Smooth muscle cell of the brain vasculature (primary cell): ENCODE measurements at places on chromosomes 7 and 10.

DNA sequence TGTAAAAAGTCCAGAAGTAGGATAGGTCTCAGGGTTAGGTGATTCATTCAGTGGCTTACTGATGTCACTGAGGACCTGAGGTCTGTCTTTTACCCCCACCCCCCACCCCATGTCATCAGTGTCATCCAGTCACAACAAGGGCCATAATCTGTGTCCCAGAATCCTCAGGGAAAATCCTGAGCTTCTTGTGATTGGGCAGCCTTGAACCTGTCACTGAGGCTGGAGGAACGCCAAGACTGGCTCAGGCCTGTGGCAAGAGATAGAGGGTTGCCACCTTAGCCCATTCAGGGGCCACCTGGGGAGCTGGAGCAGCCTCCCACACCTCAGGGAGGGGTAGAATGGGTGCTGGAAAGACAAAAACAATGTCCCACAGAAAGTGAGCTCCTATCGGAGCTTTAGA is 29.7 kb downstream of the NUB1 start:
- no peak for DNase-seq

DNA sequence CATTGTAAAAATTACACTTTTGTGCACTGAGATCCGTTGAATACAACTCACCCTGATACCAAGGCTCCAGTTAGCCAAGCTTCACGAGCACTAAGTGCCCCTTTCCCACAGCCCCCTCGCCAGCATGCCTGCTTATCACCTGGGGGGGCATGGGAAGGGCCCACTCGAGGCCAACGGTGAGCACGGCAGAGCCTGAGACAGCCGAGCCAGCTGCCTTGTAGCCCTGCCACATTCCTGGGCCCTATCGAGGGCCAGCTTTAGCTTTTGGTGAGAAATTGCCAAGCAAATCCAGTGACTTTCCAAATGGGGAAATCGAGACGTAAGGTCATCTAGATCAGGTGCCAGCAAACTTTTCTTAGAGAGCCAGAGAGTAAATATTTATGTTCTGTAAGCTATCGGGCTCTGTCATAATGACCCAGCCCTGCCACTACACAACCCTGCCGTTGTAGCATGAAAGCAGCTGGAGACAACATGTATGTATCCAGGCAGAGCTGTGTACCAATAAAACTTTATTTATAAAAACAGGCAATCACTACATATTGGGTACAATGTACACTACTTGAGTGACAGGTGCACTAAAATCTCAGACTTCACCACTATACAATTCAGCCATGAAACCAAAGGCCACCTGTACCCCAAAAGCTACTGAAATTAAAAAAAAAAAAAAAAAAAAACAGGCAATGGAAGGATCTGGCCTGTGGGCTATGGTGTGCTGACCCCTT is 83.6 kb downstream of the FAM53B start:
- DNase-seq, result no peak

- DNase-seq, result no peak
Measured at GRCh38 chr7:100506356-100506923, 22.7 kb downstream of the NYAP1 start.

- DNase-seq, result no peak
Measured at GRCh38 chr10:62858364-62858763, 42.2 kb upstream of the EGR2 start.

GRCh38 chr7:9709216-9709615 is 1264.5 kb upstream of the PHF14 start:
- no peak for DNase-seq

- no peak for DNase-seq
Measured at GRCh38 chr10:35921866-35922350, 279.8 kb upstream of the FZD8 start.

DNA sequence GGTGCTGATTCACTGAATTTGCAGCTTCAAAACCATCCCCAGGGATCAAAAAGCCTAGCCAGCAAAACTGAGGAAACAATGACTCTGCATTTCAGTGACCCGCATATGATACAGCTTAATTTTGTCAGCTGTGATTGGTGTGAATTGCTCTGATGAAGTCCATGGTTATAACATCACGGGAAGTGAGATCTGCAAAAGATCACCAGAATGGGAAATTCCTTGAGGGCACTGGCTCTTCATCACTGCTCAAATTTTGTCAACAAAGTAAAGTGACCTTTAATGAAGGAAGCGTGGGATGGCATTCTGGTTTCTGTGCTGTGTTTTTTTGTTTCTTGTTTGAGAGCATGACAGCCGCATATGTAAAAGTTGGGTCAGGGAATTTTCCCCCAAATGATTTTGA is 745.9 kb downstream of the GATA3 start:
- DNase-seq, result no peak

- DNase-seq, result no peak
Measured at GRCh38 chr10:69358148-69358795, 58.4 kb downstream of the TACR2 start.

DNA sequence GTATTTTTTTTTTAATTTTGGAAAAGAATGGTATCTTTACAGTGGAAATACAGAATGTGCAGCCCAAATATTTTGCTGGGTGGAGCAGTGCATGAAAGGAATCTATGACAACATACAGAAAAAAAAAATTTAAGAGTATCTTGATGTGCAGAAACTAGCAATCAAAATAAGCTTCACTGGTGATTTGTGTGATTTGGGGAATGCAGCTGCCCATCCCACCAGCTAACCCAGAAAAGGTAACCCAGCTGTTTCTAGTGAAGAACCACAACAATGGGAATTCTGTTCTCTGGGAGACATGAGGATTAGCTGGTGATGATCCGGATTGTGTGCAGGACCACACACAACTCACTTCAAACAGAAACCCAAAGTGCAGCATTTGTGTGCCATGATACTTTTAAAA is 375.5 kb downstream of the SEMA3D start:
- DNase-seq, result no peak

DNA sequence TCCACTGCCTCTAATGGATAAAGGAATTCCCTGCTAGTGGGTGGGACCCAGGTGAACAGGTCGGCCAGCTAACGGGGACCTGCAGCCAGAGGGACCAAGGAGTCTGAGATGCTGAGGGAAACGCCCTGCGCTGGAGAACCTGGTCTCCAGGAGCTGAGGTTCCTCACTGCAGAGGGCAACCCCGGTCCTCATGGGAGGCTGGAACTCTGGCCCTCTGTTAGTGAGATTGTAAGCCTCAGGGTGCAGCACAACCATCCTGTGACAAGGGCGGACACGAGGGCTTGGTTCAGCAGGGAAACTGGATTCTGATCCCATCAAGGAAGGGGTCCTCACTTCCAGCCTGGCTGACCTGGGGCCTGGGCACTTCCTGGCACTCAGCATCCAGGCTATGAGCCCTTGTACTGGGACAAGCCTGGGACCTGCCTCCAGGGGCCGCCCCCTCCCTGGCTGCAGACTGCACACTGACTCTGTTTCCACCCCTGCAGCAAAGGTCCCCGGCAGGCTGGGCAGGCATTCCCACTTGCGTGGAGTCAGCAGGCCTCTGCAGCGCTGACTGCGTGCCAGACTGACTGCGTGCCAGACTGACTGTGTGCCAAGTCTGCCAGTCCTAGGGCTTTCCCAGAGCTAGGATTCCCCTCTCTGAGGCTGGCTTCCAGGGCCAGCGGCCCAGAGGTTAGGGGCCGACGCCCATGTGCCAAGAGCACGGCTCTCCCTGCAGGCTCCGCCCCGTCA is 143.2 kb downstream of the MAPK8 start:
- DNase-seq, result no peak

DNA sequence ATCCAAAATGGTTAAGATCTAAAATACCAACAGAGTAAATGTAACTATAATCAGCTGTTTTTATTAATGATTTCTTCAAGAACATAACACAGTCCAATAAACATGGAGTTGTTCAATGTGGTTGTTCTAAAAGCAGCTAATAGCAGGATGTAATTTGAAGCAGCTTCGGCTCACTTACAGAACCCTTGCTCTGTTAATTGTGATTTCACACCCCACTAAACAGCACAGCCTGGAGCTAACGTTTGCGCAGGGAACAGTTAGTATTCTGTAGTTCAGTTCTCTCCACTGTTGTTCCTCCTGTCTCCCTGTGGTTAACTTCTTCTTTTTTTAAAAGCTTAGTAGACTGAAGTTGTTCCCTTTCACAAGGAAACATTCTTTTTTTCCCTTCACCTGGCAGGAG is 104.0 kb downstream of the GRM3 start:
- DNase-seq, result no peak

DNA sequence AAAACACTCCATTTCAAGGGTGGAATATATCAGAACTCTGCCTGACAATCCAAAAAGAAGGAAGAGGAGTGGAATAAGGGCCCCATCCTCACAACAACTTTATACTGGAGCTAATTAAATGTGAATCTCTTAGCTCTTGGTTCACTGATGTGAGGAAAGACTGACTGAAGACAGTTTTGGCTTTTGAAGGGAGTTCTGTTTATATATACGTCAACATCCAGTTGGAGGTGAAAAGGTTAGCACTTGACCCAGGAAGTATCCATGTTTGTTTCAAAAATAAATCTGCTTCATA is 3.0 kb downstream of the HOXA1 start:
- DNase-seq, result no peak

DNA sequence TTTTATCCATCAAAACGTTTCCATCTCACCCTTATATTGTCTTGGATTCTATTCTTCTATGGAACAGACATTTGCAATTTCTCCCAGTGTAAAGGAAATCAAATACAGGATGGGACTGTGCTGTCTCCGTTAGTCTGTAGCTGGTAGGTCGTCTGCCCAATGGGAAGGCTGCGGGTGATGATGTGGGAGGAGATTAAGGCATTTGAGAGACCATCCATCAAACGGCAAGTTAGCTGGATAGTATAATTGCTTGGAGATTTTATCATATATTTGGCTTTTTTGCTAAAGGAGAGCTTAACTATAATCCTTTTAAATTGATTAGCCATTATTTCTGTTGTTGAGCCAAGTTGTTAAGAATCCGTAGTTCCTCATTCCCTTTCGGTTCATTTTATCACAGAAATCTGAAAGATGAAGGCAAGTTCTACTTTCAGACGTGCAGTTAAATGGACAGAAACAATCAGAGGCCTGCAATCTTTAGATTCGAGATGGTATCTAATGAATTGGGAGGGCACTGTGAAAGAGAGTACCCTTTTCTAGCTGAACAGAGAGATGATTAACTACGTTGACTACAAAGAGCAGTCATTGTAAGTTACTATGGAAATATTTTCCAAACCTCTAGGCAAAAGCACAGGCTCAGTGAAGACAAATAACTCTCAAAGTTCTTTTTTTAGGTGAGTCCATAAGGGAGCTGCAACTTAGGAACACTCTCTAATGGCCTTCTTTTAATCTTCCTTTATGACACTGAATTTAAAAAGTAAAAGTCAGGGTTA is 253.3 kb upstream of the KIAA1217 start:
- DNase-seq, result no peak

GRCh38 chr7:15620491-15621185 is 58.8 kb upstream of the AGMO start:
- no peak for DNase-seq

- no peak for DNase-seq
Measured at GRCh38 chr10:124875596-124875995, 66.3 kb upstream of the ZRANB1 start.

GRCh38 chr7:38438970-38439369 is 165.5 kb upstream of the TARP start:
- DNase-seq, result no peak

GRCh38 chr7:29397398-29397797 is 166.2 kb upstream of the PRR15 start:
- DNase-seq, result no peak

DNA sequence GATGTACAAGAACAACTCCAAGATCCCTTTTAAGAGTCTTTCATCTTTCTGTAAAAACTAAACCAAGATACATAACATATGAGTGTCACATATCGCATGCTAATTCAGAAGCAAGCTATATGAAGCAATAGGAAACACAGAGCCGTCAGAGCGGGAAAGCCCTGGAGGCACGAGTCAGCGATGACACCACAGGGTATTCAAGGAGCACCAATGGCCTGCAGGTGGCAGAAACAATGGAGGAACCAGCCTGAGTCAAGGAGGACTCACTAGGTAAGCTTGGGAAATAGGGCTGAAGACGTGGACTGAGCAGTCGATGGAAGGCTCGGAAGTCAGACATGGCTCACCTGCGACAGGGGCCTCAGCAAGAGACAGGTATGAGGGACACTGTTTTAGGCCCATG is 214.4 kb downstream of the FAM107B start:
- DNase-seq, result no peak
